Stimulated activated CD4-positive, alpha-beta T cell treated with anti-CD3 and anti-CD28 coated beads, Interleukin-4, amount 100 ng/mL, for 48 hours (primary cell): ENCODE measurements at places on chromosomes 16 and 17.

GRCh38 chr17:29149431-29150064, 30.6 kb downstream of the MYO18A start:
- no peak for DNase-seq

GRCh38 chr16:85354686-85355514, 242.6 kb upstream of the CIBAR2 start:
- no peak for DNase-seq

DNA sequence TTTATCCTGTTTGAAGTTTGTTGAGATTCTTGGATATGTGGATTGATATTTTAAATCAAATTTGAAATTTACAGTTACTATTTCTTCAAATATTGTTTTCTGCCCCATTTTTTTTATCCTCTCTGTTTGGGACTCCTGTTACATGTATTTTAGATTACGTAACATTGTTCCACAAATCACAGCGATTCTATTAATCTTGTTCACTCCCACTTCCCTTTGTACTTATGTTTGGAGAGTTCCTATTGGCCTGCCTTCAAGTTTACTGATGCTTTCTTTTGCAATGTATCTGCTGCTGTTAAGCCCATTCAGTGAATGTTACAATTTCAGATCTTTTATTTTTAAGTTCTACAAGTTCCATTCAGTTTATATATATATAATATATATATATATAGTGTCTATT, 288.3 kb upstream of the TNRC6C start:
- DNase-seq, result no peak

DNA sequence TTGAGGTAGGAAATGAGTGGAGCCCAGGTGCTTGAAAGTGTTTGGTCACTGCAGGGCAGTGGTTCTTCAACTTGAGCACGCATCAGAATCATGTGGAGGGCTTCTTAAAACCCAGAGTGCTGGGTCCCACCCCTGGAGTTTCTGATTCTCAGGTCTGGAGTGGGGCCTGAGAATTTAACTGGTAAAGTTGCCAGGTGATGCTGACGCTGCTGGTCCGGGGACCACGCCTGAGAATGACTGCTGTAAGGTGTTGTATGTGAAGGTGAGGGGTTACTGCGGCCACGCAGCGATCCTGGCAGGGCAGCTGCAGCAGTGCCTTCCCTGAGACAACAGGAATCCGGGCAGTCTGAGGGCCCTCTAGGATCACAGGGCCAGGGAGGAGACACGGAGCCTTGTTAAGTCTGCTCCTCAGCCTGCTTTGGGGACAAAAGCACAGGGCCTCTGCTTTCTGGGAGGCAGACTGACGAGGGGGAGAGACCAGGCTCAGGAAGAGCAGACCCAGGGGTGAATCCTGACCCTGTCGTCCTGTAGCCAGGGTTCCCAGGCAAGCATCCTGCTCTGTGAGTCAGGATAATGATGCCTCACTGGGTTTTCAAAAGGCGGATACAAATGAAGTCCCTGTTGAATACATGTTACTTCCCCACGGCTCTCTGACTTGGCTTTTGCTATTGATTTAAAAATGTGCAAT, 16.2 kb downstream of the CCDC42 start:
- DNase-seq, result no peak
